ENCODE measurements at places on chromosomes 11 and 22. TPM values are rescaled to one million over a fixed set of nuclear protein-coding genes. Genes with fewer than 3 reads are reported as not detected.

GRCh38 chr22:27245056-27245455 is 556.5 kb downstream of the MN1 start:
- H3K36me3 ChIP-seq = no peaks in the 10 kb centered on the region
- no peaks in the 10 kb centered on the region for H3K4me1 ChIP-seq
- no peak for DNase-seq
- H3K4me3 ChIP-seq = no peak overlapping the region
- no peaks in the 10 kb centered on the region for H3K27me3 ChIP-seq

- no peaks in the 10 kb centered on the region for H3K36me3 ChIP-seq
- no peak for DNase-seq
- no peak overlapping the region for H3K4me3 ChIP-seq
- H3K27me3 ChIP-seq = no peaks in the 10 kb centered on the region
Measured at GRCh38 chr11:13434247-13435205, 28.5 kb downstream of the BTBD10 start.

- DNase-seq = no peak
- H3K27me3 ChIP-seq = no peaks in the 10 kb centered on the region
- H3K36me3 ChIP-seq = no peaks in the 10 kb centered on the region
Measured at GRCh38 chr11:9461760-9462134, 935 bp downstream of the ZNF143 start.

- H3K27me3 ChIP-seq = peaks cover 2% of the 10 kb centered on the region
- no peak overlapping the region for H3K4me3 ChIP-seq
- no peaks in the 10 kb centered on the region for H3K36me3 ChIP-seq
- no peak overlapping the region for H3K27ac ChIP-seq
- DNase-seq = no peak
Measured at GRCh38 chr11:131874070-131874469, 503.7 kb downstream of the NTM start.

- no peaks in the 10 kb centered on the region for H3K4me1 ChIP-seq
- H3K27ac ChIP-seq = no peak overlapping the region
- no peak overlapping the region for H3K4me3 ChIP-seq
- no peaks in the 10 kb centered on the region for H3K27me3 ChIP-seq
- DNase-seq = no peak
Measured at GRCh38 chr11:10725114-10725906, 25.7 kb upstream of the CTR9 start.

GRCh38 chr22:50620593-50621355 is 7.2 kb downstream of the ARSA start:
- peak; percentile 72 for DNase-seq
- H3K4me3 ChIP-seq = peak overlapping the region; percentile 18
- H3K27ac ChIP-seq = peak overlapping the region; percentile 83
- peaks cover 6% of the 10 kb centered on the region for H3K4me1 ChIP-seq
- H3K27me3 ChIP-seq = no peaks in the 10 kb centered on the region
- no peaks in the 10 kb centered on the region for H3K36me3 ChIP-seq

GRCh38 chr11:86431258-86431657 is 56.6 kb downstream of the CCDC81 start:
- no peaks in the 10 kb centered on the region for H3K4me1 ChIP-seq
- H3K4me3 ChIP-seq = no peak overlapping the region
- DNase-seq = no peak

DNA sequence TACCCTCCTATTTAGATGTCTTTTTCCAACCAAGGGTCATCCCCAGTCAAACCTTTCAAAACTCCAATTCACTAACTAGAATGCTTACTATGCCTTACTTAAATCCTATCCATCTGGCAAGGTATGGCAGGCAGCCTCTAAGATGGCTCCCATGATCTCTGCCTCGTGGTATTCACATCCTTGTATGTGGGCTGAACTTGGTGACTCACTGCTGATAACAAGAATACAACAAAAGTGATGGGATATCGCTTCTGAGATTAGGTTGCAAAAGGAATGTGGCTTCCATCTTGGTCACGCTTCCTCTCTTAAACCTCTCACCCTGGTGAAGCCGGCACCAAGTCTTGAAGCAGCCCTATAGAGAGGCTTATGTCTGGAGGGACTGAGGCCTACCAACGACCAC is 29.6 kb upstream of the UPB1 start:
- no peak overlapping the region for H3K4me3 ChIP-seq
- no peaks in the 10 kb centered on the region for H3K4me1 ChIP-seq
- H3K27ac ChIP-seq = no peak overlapping the region
- no peak for DNase-seq
- H3K27me3 ChIP-seq = no peaks in the 10 kb centered on the region

DNA sequence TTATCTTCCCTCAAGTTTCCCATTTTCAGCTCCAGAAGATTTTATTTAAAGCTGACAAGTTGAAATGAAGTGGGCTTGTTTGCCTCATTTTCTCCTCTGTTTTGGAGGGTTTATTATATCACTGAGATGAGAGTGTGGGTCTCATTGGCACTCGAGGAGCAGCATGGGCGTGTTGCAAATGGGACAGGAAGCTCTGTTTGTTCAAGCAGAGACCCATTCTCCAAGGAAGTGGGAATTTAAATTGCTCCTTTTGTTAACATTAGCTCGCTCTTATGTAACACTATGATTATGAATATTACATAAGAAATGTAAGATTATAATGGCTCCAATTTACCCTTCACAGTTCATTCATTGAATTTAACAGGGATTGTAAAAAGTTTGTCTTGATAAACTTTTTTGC is 317.7 kb upstream of the CTSC start:
- H3K27ac ChIP-seq = no peak overlapping the region
- H3K36me3 ChIP-seq = no peaks in the 10 kb centered on the region
- H3K27me3 ChIP-seq = no peaks in the 10 kb centered on the region
- H3K4me3 ChIP-seq = no peak overlapping the region

Gene SCN3B
- 3.5 TPM for total RNA-seq

Gene MMP13
- total RNA-seq = 3.0 TPM

Gene PGA5
- not detected for total RNA-seq

Gene ISX
- total RNA-seq = 0.14 TPM

Gene CYP2D6
- total RNA-seq = 0.73 TPM
